ENCODE measurements at places on chromosomes 4 and X.

DNA sequence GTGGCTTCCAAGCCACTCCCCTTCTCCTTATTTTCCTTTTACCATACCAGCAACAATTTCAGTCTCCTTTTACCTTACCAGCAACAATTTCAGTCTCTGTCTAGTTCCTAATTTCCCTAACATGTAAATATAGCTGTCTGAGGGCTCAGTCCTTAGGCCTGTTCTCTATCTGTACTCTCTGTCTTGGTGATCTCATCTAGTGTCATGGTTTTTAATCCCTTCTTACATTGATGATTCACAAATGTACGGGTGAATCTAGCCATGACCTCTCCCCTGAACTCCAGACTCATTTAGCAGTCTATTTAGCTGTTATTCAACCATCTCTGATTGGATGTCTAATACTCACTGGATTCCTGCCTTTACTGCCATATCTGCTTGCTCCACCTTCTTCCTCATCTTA lies 7.2 kb downstream of the IL15 start:
- DNase-seq = no peak

- no peak for DNase-seq
These were observed 178.3 kb downstream of the OPHN1 start for GRCh38 chrX:68254738-68255645.

GRCh38 chrX:12137951-12138360 lies 317 bp upstream of the FRMPD4 start:
- DNase-seq = no peak

- no peak for DNase-seq
These were observed 644.2 kb downstream of the ZNF674 start for GRCh38 chrX:45900766-45901615.

DNA sequence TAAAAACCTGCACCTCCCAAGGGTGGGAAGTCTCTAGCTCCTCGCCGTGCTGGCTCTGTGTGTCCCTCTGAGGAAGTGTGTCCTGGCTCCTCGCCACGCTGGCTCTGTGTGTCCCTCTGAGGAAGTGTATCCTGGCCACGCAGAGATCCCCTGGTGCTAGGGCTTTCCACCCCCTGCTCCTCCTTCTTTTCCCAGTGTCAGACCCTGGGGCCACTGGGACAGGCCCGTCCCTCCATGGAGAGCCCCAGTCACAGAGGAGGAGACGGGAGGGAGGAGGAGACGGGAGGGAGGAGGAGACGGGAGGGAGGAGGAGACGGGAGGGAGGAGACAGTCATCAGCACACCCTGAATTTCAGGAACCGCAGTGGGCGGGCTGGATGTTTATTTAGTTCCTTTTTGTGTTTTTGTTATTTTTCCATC lies 53.8 kb upstream of the HGFAC start:
- DNase-seq = no peak

DNA sequence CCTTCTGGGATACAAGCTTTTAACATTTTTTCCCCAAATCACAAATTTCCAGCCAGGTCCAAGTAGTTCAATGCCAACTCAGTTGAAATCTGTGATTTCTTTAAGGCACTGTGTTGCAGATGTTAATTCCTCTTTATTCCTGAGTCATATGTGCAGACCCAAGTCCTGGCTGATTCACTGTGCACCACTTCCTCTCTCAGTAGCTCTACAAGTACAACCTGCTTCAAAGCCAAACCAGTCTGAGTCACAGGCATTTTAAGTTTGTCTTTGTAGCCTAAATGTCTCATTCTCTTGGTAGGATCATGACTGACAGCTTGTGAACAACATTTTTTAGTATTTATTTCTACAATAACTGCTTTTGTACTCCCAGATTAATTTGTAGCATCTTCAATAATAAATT lies 165.6 kb upstream of the S100G start:
- DNase-seq = no peak

- no peak for DNase-seq
These were observed 69.7 kb downstream of the PPP1R2C start for GRCh38 chrX:42708222-42708621.

DNA sequence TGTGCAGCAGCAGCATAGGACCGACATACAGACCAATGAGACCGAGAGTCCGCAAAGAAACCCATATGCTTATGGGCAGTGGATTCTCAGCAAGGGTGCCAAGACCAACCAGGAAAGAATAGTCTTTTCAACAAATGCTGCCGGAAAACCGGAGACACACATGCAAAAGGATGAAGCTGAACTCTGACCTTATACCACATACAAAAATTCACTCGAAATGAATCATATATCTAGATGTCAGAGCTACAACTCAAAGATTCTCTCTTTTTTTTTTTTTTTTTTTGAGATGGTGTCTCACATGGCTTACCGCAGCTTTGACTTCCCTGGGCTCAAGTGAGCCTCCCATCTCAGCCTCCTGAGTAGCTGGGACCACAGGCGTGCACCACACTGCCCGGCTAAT lies 16.0 kb upstream of the MXD4 start:
- no peak for DNase-seq

GRCh38 chr4:97396097-97396496 lies 747.2 kb downstream of the STPG2 start:
- no peak for DNase-seq

- DNase-seq = no peak
These were observed 373.7 kb downstream of the AR start for GRCh38 chrX:67917421-67918010.

DNA sequence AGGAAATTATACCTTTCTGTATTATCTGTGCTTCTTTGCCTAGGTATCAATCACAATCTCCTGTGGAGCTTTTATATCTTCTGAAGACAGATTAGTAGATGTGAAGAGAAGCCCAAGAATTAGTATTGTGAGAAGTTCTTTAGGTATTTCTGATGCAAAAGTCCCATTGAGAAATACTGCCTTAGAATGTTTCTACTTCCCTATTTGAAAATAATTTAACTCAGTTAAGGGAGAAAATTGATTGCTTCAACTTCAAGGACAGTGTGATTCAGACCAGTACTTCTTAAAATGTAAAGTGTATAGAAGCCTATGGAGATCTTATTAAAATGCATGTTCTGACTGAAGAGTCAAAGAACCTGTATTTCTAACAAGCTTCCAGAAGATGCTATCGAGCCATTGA lies 9.0 kb downstream of the EIF1AX start:
- no peak for DNase-seq

DNA sequence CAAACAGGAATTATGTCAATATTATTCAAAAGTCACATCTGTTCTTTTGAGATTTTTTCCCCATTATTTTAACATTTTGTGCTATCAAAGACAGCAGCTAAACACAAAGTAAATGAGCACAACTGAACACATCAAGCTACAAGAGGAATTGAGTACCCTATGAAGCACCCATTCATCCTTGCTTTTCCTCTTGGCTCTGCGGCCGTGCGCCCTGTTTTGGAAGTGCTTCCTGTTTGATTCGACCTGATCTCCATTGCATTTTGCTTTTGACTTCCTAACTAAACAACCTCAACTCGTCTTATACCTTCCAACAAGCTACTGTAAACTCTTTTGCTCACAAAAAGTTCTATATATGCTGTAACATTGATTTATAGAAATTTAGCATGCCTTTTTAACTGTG lies 85.0 kb downstream of the SCFD2 start:
- no peak for DNase-seq

GRCh38 chr4:1195109-1195671 lies 22.8 kb upstream of the SPON2 start:
- no peak for DNase-seq

DNA sequence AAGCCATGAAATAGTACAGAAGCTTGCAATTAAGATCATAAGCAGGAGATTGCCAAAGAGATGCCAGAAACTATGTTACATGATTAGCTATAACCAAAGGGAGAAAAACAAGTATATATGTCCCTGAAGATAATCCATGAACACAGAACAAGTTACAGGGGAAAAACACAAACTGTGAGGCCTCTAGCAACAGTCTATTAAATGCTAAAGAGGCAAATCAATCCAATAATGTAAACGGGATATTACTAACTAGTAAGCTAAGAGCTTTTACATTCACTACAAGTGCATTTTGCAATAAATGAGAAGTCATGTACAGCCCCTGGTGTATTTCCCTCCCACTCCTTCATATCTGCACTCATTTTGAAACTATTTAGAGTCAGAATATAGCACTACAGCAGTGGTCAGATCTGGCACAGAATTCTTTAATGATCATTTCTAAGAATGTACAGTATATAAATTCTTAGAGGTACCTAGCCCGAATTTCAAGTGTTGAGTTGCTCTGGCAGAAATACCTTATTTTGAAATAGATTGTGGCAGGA lies 449.8 kb upstream of the SMIM31 start:
- DNase-seq = no peak

DNA sequence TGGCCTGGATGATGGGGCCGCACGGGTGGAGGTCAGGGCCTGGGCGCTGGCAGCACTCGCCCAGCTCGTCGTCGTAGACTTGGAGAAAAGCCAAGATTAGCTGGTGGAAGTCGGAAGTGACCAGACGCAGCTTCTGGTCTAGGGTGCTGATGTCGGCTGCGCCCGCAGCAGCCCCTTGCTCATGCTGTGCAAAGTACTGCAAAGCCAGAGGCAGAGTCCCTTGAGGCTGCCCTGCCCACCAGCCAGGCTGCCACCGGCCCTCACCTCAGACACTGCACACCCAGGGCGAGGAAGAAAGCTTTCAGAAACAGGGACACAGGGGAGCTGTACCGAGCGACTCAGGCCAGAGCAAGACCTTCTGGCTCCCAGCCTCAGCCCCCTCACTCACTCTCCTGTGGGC lies 9.7 kb upstream of the TREX2 start:
- DNase-seq = no peak

GRCh38 chrX:119273420-119274192 lies 37.5 kb downstream of the PGRMC1 start:
- no peak for DNase-seq

- DNase-seq = no peak
These were observed 35.5 kb downstream of the TET2 start for GRCh38 chr4:105182211-105182610.

GRCh38 chrX:17470136-17470535 lies 95.1 kb downstream of the NHS start:
- DNase-seq = no peak

DNA sequence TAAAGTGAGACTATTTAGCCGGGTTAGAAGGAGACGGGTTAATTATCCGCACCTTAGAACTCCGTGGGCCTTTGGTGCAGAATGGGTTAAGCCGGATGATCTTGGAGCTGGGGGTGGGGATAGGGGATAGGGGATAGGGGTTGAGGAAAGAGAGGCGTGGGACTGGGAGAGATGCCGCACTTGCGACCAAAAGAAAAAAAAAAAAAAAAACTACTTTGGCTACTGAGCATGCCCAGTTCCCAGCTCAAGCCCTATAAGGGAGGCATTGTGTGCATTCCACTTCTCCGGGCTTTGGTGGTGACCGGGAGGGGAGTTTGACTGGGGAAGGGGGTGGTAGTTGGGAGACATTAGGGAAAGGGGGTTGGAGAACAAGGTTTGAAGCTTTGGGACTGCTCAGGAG lies at the start of gene SLITRK4:
SLITRK4 (minus strand) TSS at position 187 of the 400 bp plus-strand sequence. CDS start 4,993 bp downstream, outside the sequence.
- no peak for DNase-seq

DNA sequence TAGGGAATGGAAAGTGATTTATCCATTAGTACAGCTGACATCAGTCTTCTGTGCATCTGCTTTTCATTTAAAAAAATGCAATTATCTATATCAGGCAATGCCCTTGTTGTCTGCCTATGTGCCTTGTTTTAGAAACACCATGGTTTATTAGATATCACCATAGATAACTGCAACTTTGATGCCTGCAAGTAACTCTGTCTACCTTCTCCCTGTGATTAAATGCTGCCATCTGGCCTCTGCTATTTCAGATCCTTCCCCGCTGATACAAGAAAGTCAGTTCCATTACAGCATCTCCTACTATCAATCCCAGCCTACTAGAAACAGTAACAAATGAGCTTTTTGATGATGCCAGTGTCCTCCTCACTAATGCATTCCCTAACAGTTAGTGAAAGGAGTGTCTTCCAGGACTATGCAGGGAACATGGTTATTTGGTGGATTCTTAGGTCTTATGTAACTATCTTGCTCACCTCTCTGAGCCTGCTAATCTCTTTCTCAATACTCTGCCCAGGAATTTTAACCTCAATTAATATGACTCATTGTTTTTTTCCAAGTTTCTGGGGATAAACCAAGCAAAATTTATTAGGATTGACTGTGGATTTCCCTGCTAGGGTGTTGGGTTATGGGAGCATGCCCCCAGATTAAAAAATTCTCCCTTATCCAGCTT lies 444.9 kb downstream of the RAPGEF2 start:
- no peak for DNase-seq

- DNase-seq = no peak
These were observed 3.7 kb downstream of the APELA start for GRCh38 chr4:164880489-164881262.

DNA sequence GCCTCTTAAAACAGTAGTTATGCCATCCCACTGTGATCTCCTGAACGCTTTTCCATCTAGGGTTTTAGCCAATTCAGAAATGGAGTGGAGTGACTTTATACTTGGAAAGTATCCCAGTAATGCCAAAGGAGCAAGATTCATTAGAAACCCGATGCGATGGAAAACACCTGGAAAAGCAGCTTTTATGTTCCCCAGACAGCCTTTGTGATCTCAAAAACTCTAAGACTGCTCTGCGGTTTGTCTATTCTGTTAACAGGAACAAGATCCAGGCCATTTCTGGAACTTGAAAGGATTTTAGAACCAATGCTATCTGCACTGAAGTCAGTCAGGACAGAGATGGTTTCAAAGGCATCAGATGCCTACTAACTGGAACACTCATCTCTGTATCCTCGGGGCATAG lies 145.1 kb downstream of the APBB2 start:
- no peak for DNase-seq

GRCh38 chr4:137909529-137910309 lies 332.4 kb downstream of the SLC7A11 start:
- no peak for DNase-seq

GRCh38 chr4:38802561-38803355 lies 1.8 kb downstream of the TLR1 start:
- DNase-seq = no peak

- DNase-seq = no peak
These were observed 34.7 kb upstream of the LGI2 start for GRCh38 chr4:25065431-25065858.

GRCh38 chr4:81466841-81467671 lies 4.7 kb downstream of the RASGEF1B start:
- peak; percentile 30 for DNase-seq

GRCh38 chrX:26050099-26050498 lies 88.0 kb upstream of the MAGEB18 start:
- DNase-seq = no peak

DNA sequence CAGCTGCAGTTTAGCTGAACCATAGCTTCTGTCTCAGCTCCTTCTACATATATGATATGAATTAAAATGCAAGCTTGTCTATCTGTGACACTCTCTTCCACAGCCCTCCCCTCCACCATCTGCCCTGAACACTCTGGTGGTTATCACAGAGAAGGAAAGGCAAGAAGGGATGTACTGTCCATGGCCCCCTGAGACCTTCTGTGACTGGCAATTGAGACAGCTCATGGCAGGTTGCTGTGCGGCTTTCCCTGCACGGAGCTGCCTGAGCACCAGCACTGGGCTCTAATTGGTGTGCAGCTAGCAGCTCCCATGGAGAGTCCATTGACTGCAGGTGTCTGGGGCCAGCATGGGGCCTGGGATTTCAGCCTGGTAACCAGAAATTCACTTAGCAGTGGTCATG lies 109.8 kb upstream of the ANXA3 start:
- no peak for DNase-seq
